ENCODE measurements at places on chromosomes 13 and 19. TPM values are rescaled to one million over a fixed set of nuclear protein-coding genes. Genes with fewer than 3 reads are reported as not detected.

The EDDM13 gene
- not detected for total RNA-seq

The GAPDHS gene
- total RNA-seq, result not detected

The MAU2 gene
- total RNA-seq, result 19.0 TPM

The ZNF558 gene
- 14.9 TPM for total RNA-seq

The FCER2 gene
- total RNA-seq, result not detected

The TMEM150B gene
- not detected for total RNA-seq

The ZNF878 gene
- total RNA-seq, result 0.21 TPM

The MYBPC2 gene
- total RNA-seq, result not detected

The ZNF626 gene
- total RNA-seq, result 5.0 TPM

Data from airway epithelial cell (primary cell).